Foreskin melanocyte (primary cell): ENCODE measurements at places on chromosomes 4 and X.

DNA sequence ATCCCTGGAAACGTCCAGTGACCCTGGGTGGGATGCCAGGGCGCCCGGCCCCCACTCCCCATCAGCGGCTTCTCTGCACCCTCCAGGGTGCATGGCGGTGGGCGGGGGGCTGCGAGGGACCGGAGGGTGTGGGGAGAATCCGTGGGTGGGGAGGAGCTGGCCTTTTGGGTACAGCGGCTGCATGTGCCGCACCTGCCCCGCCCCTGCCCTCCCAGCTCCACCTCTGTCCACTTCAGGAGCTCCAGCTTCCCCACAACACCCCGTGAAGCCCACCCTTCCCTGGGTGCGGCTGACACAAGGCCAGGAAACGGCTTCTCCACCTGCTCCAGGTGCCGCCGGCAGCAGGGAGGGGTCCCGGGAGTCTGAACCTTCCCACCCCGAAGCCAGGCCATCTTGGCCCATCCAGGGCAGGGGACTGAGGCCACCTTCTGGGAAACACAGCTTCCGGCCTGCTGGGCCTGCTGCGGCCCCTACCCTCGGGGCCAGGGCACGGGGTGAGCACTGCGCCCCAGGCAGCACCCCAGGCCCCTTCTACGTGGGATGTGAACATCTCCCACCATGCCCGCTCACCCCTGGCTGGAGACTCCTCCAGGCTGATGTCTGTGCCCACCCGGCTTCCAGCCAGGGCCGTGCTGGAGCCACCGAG is 34.6 kb downstream of the CPLX1 start:
- no peak for DNase-seq

- DNase-seq: no peak
Measured at GRCh38 chrX:79138658-79139241, 5.7 kb upstream of the GPR174 start.

DNA sequence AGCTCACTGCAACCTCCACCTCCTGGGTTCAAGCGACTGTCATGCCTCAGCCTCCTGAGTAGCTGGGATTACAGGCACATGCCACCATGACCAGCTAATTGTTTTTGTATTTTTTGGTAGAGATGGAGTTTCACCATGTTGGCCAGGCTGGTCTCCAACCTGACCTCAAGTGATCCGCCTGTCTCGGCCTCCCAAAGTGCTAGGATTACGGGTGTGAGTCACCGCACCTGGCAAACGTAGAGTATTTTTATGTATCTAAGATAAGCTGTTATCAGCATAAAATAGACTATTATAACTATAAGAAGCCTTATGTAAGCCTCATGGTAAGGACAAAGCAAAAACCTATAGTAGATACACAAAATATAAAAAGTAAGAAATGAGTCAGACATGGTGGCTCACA is 304.1 kb downstream of the CHIC1 start:
- DNase-seq: no peak

- DNase-seq: no peak
Measured at GRCh38 chr4:71862315-71862714, 78.4 kb upstream of the GC start.

DNA sequence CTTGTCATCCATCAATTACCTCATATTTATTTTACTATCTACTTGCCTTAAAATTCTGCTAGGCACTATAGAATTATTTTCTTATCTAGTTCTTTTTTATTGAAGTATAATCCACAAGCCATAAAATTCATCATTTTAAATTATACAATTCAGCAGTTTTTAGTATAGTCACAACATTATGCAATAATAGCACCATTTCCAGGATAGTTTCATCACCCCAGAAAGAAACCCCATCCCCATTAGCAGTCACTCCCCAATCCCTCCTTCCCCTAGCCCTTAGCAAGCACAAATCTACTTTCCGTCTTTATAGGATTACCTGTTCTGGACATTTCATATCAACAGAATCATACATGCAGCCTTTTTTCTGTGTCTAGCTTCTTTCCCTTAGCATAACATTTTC is 15.6 kb downstream of the SLC10A6 start:
- no peak for DNase-seq

- no peak for DNase-seq
Measured at GRCh38 chr4:148286012-148286411, 156.2 kb downstream of the NR3C2 start.

DNA sequence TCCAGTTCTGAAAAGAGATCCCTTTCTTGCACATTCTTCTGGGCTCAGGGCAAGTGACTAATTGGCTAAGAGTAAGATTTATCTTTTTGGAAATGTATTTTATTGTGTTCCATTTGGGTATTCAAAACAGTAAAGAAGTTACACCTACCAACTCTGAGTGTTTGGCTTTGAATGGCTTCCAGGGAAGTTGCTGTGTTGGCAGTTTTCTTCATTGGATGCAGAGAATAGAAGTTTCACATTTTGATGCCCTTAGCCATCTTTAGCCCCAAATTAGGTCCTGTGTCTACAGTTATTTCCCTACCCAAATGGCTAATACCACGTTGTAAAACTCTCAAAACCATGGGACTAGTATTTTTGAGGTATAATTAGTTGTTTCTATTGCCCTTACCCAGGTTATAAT is 29.7 kb upstream of the MORC4 start:
- DNase-seq: no peak

DNA sequence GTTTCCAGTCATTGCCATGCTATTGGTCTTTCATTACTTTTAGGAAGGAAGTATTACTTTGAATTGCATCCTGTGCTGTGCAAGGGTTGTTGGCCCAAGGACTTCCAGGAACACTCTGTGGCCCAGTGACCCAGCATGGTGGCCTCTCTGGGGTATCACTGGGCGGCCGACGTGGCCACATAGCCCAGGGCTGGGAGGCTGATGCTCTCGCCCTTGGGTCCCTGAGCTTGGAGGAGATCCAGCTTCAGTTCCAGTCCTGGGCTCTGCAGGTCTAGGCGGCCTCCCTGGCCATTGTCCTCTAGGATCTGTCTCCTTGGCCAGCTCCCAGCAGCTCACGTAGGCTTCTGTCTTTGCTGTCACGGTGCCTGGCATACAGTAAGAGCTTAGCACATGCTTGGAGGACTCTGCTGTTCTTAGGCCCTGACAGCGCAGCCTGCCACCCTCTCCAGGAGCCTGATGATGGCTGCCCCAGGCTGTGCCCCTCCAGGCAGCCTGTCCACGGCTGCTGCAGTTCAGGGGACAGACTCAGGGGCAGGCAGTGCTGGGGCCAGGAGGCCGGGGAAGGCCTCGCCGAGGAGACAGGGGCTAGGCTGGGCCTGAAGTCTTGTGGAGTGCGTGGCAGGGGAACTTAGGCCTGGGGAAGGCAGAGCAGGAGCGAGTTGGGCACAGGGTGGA is 42.2 kb downstream of the SORCS2 start:
- DNase-seq: no peak

- DNase-seq: no peak
Measured at GRCh38 chrX:149462849-149463248, 42.3 kb downstream of the IDS start.
